ENCODE measurements at places on chromosomes 5 and 9.

DNA sequence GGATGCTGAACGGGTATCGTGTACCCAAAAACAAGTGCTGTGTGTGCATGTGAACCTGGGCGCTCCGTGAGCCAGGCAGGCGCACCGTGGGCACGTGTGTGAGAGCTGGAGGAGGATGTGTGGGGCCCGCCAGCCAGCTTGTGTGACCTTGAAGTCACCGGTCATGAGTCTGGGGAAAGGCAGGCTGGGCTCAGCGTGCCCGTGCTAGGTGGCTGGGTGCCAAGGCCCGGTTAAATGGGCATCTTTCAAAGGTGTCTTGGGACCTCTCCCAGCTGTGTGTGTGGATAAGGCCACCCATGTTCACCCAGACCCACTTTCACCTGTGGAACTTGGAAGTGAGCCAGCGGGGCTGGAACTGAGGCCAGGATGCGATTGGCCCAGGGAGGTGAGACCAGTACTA lies 3.4 kb downstream of the KCNT1 start:
- no peak for DNase-seq

- DNase-seq, result no peak
Measured at GRCh38 chr9:4507306-4508130, 17.2 kb downstream of the SLC1A1 start.

- DNase-seq, result no peak
Measured at GRCh38 chr9:79868567-79869189, 296.9 kb downstream of the TLE4 start.

GRCh38 chr5:56666901-56667300 lies 148.4 kb upstream of the MAP3K1 start:
- no peak for DNase-seq

- DNase-seq, result no peak
Measured at GRCh38 chr5:96856371-96856770, 19.9 kb upstream of the ERAP2 start.

DNA sequence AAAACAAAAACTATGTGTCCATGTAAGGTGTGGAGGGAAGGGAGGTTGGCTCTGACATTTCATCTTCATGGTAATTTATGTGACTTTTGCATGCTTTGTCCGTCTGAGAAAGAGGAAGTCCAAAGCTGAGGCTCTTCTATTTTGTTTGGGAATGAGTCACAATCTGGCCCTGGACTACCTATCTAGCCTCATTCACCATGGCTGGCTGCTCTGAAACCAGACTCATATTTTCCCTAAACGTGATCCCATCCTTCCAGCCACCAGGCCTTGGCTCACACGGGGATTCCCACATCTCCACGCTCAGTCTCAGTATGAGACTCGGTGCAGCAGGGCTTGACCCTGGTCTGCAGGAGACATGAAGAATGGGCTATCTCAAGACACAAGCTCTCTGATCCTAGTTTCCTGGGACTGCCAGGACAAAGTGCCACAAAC lies 672.8 kb downstream of the ACTL7B start:
- no peak for DNase-seq

DNA sequence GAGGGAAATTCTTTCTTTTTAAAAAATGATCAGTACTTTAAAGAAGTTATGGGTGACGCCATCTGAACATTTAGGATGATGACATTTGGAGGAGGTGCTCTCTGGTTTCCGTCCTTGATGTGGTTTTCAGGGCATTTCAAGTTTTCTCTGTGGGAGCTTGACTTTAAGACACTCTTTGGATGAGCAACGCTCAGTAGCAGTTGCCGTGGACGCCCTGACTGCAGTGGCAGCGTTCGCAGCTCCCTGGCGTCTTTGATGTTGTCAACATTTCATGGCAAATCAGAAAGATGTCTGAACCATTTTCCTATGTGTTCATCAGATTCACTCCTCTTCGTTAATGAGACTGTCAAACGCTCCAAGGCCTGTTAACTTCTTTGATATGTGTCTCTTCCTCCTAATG lies 86.1 kb downstream of the ZNF354C start:
- DNase-seq, result no peak

DNA sequence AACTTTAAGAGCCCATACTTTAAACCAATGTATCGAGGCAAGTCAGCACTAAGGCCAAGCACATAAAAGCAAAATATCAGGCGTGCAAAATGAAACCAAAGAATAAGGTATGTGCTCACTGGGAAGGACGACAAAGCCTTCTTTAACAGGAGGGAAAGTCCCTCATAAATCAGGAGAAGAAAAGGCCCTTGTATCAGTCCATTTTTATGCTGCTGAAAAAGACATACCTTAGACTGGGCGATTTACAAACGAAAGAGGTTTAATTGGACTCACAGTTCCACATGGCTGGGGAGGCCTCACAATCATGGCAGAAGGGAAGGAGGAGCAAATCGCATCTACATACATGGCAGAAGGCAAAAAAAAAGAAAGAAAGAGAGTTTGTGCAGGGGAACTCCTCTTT lies 68.9 kb downstream of the UBE2QL1 start:
- DNase-seq, result no peak

- no peak for DNase-seq
Measured at GRCh38 chr5:37598733-37599132, 219.6 kb downstream of the WDR70 start.

- DNase-seq, result no peak
Measured at GRCh38 chr9:112176524-112176923, 1.4 kb upstream of the SUSD1 start.

DNA sequence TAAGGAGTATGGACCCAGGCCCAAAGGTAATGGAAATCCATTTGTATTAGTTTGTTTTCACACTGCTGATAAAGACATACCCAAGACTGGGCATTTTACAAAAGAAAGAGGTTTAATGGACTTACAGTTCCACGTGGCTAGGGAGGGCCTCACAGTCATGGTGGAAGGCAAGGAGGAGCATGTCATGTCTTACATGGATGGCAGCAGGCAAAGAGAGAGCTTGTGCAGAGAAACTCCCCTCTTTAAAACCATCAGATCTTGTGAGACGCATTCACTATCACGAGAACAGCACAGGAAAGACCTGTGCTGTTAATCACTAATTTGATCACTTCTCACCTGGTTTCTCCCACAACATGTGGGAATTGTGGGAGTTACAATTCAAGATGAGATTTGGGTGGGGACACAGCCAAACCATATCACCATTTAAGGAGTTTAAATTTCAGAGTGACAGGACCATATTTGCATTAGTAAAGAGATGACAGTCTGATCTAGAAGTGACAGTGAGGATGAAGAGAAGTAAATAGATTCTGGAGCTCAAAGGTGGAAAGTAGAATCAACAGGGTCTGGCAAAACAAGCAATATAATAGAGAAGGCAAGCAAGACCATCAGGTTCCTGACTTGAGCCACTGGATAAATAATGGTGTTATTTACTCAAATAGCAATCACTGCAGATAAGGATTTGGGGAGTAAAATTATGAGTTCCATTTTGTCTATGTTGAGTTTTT lies 7.5 kb upstream of the FAM169A start:
- no peak for DNase-seq

- DNase-seq, result no peak
Measured at GRCh38 chr9:79477241-79477840, 94.4 kb upstream of the TLE4 start.

- no peak for DNase-seq
Measured at GRCh38 chr5:137446615-137447014, 52.5 kb downstream of the SPOCK1 start.

GRCh38 chr5:107817951-107818350 lies 147.2 kb upstream of the EFNA5 start:
- DNase-seq, result no peak

GRCh38 chr9:98707166-98708102 lies 1.3 kb downstream of the GABBR2 start:
- DNase-seq, result peak; percentile 15

- no peak for DNase-seq
Measured at GRCh38 chr5:90071656-90072055, 337.9 kb downstream of the CETN3 start.

- DNase-seq, result no peak
Measured at GRCh38 chr5:173486355-173487225, 129.9 kb downstream of the BOD1 start.

GRCh38 chr9:30932226-30932625 lies 1452.2 kb upstream of the ACO1 start:
- no peak for DNase-seq

DNA sequence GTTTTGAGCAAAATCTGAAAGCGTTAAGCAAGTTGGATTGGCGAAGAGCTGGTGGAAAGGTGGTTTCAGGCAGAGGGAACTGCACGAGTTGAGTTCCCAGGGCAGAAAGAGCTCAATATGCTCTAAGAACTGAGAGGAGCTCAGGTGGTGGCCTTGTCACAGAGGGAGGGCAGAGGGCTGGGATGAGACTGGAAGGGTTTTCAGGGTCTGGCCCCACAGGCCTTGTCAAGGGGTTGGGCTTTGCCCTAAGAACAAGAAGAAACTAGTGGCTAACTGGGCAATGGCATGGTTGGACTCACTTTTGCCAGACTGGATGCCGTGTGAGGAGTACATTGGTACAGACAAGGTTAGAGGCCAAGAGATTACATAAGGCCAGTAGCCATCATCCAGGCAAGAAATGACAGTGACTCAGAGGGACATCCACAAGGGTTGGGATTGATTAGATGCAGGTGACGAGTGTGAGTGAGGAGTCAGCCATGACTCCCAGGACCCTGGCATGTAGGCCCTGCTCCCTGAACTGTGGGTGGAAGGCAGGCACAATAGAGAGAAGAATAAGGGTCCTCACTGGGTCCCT lies 75.1 kb upstream of the SMIM23 start:
- DNase-seq, result no peak

- DNase-seq, result no peak
Measured at GRCh38 chr9:109017493-109017892, 4.2 kb upstream of the CTNNAL1 start.

DNA sequence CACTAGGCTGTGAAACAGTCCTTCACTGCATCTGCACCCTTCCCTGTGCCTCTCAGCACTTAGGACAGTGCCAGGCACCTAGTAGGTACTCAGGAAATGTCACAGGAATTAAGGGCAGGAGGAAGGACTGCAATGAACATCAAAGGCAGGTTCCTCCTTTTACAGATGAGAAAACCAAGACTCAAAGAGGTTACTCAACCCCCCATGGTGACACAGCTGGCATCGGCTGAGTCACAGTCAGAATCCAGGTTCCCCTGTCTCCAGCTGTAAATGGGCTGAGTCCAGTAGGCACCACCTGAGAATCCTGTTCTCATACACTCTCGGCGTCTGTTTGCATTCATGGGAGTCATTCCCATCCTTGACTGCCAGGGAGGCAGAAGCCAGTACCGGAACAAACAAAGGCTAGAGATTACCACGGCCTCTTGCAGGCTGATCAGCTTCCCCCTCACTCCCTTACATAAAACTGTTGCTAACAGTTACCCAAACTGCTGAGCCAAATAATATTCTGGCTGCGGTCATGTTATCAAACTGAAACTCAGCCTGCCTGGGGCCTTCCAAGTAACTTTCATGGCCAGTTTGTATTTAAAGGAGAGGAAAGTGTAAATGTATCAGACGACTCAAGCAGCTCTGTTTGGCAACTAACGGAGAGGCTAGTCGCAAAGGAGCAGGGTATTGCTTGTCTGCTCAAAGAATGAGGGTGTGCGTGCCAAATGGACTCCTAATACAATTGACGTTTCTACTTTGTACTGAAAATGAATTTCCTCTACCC lies 201.7 kb downstream of the PAPPA start:
- no peak for DNase-seq

DNA sequence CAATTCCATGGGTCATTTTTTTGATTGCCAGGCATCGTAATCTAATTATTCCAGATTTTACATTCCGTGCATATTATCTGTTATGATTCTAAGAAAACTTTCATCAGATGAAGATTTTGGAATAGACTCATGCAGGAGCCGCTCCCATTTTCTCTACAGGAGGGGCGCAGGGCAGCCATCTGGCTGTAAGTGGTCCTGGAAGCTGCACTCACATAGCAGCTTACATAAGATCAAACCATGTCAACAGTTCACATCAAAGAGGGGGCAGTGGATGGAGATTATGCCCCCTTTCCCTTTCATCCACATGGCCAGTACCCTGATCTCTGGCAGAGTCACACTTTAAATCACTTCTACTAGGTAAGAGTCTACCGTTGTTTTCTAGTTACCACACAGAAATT lies 73.3 kb upstream of the PCA3 start:
- DNase-seq, result no peak

DNA sequence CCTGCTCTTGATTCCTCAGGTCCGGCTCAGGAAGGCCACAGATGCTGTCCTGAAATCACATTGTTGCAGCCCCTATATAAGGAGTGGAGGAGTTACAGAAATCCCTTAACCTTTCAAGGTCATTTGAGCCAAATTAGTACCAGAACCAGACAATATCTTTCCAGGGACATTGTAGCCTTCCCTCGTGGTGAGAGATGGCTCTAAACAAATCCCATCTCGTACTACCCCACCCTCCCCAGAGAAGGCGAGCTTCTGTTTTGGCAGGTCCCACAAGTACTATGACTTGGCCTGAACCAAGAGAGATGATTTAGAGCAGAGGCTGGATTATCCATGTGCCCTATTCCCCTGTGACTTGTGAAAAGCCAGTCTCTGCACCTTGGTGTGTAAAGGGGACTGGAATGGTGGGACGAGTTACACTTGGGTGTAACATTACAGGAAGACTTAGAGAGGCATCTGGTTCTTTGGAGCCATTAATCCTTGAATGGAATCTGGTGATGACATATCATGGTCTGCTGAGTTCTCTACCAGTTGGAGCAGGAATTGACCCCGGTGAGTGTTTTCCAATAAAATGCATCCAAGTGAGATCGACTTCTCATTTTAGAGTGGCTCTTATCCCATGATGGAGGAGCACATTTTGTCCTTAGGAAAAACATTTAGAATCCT lies at the start of gene FAM240B:
Gene FAM240B (minus strand): TSS at position 51 of the 663 bp plus-strand sequence. CDS start 16,134 bp downstream, outside the sequence.
- no peak for DNase-seq

- no peak for DNase-seq
Measured at GRCh38 chr9:99023831-99024230, 80.1 kb downstream of the COL15A1 start.

GRCh38 chr9:131739959-131740648 lies at the start of gene RAPGEF1:
TSS of gene RAPGEF1 (minus strand) at chr9:131740076. CDS start at chr9:131739830, 246 bp downstream.
- no peak for DNase-seq

GRCh38 chr5:134784241-134784920 lies 25.8 kb downstream of the DDX46 start:
- DNase-seq, result no peak

- DNase-seq, result no peak
Measured at GRCh38 chr5:55583578-55583977, 48.8 kb upstream of the PLPP1 start.

DNA sequence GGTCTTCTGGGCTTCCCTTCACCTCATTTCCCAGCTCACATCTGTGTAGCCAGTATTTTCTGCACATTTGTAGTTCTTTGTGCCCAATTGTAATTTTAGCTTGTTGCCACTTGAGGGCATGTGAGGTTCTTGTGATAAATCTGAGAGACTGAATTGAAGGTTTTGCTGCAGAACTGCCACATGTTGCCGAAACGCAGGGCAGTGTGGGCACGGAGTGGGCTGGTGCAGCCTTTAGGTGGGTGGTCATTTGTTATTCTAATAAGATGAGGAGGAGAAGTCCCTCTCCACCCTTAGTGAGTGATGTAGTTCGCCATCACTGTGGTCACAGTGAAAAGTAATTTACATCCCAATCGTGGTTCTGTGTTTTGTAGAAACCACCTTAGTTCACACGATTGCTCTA lies 21.2 kb downstream of the OTULIN start:
- peak; percentile 56 for DNase-seq

- no peak for DNase-seq
Measured at GRCh38 chr9:89980600-89980999, 375.8 kb downstream of the GADD45G start.

- peak; percentile 56 for DNase-seq
Measured at GRCh38 chr5:74201334-74202081, 439.0 kb downstream of the ENC1 start.
